ENCODE measurements at places on chromosomes 4 and X. TPM values are rescaled to one million over a fixed set of nuclear protein-coding genes. Genes with fewer than 3 reads are reported as not detected.

The EGF gene
- total RNA-seq, result not detected

The LRP2BP gene
- total RNA-seq, result 0.70 TPM

The RNF175 gene
- total RNA-seq, result not detected

The SLITRK4 gene
- not detected for total RNA-seq

The DYNLT3 gene
- 12.4 TPM for total RNA-seq

The L1CAM gene
- 6.3 TPM for total RNA-seq

The ADH4 gene
- total RNA-seq, result not detected

The RHOXF2B gene
- total RNA-seq, result not detected

The TRPC3 gene
- 0.64 TPM for total RNA-seq

The ELOVL6 gene
- 25.8 TPM for total RNA-seq

The CYBB gene
- total RNA-seq, result not detected

The ARL9 gene
- total RNA-seq, result 0.14 TPM

The IGSF1 gene
- not detected for total RNA-seq
